ENCODE measurements at places on chromosomes 3 and 15.

GRCh38 chr3:127698691-127699415 is 26.1 kb downstream of the ABTB1 start:
- DNase-seq = no peak

GRCh38 chr15:72968531-72968922 is 83.7 kb upstream of the NEO1 start:
- no peak for DNase-seq

GRCh38 chr15:35256551-35256950 is 171.5 kb upstream of the NANOGP8 start:
- DNase-seq = no peak

DNA sequence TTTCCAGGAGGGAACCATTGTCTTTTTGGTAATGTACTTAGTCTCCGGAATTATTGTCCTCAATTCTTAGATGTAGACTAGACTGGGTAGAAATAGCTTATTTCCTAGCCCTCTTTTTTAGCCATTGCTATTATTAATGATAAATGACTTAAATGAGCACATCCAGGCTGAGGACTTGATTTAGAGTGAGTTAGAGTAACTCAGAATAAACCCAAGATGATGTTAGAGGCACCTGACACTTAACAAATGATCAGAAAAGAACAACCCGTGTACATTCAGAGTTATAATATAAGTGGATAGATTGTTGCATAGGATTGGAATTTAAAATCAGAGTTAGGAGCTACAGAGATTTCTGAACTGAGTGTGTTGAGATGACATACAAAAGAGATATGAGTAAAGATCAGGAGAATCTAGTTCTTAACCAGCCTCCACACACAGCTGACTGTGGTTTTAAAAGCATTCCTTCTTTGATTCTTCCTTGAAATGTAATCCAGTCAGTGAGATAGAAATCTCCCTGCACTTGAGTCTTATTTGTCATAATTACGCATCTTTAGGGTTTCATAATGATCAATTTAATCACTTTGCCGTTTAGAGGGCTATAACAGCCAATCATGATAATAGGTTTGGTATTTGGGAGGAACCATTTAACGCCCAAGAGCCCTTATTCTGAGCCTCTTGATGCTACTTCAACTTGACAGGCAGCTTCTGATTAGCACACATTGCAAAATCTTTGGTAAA is 366.5 kb downstream of the GAP43 start:
- no peak for DNase-seq

DNA sequence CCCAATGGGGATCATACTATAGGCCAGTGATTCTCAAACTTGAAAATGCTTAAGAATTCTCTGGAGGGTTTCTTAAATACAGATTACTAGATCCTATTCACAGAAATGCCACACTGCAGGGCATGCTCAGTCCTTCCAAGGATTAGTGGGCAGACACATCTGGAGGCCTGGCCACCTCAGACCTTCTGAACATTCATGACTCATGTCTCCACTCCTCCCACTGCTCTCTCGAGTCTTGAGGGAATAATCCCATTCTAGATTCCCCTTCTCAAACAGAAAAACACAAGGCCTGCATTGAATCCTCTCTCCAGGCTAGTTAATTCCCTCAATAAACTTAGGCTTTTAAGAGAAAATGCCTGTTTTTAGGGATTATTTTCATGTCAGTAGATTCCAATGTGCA is 22.1 kb downstream of the ZNF621 start:
- DNase-seq = no peak

GRCh38 chr3:137970914-137971831 is 38.8 kb upstream of the CLDN18 start:
- DNase-seq = peak; percentile 87

DNA sequence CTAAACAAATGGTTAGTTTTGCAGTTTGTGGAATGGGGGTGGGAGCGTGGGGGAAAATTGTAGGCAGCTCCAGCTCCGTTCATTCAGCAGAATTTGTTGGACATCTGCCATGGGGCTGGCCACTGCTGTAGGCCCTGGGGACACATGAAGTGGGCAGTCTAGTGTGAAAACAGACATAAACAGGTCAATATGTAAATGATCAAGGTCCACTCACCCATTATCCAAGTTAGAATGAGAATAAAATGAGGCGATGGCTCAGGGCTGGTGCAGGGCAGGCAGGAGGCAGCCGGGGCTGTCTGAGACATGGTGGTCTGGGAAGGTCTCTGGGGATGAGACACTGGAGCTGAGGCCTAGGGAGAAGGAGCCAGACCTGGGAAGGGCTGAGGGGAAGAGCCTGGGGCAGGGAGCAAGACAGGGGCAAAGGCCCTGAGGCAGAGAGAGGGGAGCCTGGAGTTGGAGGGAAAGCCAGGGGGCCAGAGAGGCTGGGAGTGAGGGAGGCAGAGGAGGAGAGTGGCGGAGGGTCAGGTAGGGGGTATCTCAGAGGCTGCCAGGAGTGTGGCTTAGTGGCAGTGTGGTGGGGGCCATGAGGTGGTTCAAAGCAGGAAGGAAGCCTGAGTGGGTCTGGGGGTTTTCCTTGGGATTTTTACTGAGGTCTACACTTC is 6.2 kb upstream of the SLC6A6 start:
- no peak for DNase-seq

DNA sequence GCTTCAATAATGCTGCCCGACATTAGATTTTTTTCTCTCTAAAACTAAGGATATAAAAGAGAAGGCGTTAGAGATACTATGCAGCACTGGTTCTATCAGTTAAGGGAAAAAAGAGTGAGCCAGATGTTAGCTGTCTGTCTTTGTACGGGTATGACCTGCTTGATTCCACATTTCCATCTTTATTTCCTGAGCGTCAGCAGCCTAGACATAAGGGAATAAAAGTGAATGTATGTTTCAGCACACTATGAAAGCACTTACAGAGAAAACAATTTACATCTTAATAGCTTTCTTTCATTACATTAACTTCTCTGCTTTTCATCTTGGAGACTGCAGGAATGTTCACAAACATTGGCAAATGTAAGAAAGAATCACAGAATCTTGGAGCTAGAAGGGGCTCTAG is 319.3 kb downstream of the CTNNB1 start:
- DNase-seq = no peak

DNA sequence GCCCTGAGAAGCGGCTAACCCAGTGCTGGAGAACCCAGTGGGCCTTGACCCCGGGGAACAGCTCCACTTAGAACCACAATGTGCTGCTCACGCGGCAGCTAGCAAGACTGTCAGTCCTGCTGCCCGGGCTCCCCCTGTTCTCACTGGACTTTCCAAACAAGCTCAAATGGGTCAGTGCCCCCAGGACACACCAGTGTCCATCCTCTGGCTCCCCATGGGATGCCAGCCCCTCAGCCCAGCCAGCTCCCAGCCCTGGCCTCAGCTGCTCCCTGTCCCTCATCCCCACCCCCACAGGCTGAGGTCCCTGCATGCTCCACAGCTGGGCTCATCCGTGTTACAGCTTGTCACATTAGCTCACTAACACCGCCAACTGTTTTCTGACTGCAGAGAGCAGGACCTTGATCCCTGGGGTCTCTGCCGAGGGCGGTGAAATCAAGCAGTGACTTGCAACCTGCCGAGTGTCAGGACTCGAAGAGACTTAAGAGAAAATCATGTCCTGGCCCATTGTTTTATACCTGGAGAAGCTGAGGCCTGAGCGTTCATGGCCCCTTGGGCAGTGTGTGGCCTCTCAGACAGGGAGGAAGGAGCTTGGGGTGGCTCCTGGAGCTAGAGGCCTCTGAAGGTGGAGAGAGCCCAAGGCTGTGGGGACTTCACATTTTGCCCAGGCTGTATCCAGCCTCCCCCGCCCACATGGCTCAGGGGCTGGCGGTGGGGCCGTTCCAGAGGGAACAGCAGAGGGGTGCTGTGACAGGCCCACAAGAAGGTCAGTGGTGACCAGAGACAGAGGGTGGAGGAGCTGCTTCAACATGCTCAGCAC is 157.5 kb downstream of the MEGF11 start:
- DNase-seq = no peak

DNA sequence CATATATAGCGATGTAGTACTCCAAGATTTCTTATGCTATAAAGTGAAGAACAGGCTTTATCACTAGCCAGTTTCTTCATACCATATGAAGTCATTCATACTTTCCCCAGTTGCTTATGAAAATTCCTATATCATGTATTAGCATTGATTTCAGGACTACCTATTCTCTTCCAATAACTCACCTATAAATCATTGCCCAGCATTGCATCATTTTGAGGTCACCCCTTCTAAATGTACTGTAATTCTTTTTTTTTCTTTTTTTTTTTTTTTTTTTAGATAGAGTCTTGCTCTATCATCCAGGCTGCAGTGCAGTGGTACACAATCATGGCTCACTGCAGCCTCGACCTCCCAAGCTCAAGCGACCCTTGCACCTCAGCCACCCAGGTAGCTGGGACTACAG is 27.1 kb downstream of the RTP3 start:
- no peak for DNase-seq

DNA sequence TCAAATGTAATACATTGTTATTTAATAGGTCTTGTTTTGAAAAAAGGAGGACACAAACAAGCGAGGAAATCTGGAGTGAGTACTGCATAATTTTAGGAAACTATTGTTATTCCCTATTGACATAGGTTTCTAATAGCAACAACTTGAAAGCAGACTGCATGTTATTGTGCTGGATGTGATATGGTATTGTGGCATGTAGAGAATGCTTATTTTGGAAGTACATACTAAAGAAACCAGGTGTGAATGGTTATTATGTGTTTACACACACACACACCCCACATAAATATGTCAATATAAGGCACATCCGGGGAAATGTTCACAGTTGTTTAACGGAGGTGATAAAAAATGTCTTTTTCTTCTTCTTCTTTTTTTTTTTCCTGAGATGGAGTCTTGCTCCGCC is 5.9 kb upstream of the MORF4L1 start:
- no peak for DNase-seq

GRCh38 chr15:77031376-77032050 is 36.6 kb downstream of the PSTPIP1 start:
- DNase-seq = peak; percentile 50

DNA sequence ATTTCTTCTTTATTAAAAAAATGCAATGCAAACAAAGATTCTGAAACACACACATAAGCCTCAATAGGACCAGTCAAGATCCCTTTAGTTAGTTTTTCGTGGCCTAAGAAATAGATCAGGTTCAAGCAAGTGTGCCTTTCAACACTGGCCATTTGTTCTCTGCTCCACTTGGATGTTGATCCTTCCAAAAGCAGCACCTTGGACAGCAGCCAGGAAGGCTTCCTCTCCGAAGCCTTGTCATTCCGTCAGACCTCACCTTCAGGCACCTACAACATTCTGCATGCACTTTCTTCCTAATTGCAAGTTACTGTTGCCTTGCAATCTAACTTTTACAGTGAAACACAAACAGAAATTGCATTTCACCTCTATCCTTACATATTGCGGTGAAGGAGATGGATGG is 155.9 kb upstream of the FEZF2 start:
- peak; percentile 73 for DNase-seq

- DNase-seq = no peak
Observed at GRCh38 chr3:177606891-177607290, 409.6 kb upstream of the TBL1XR1 start.

DNA sequence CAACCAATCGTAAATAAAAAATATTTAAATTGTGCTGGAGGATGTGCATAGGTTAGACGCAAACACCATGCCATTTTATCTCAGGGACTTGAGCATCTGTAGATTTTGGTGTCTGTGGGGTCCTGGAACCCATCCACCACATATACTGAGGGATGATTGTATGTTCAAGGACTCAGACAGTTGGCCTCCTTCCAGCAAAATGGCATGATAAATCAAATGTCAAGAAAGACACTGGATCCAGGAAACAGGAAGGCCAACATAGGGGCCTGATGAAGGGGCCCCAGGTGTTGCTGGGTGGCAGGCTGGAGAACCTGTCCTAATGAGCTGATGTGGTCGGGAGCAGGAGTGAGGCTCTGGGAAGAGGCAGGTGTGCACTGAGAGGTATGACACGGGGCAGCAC is 289.5 kb downstream of the GABRG3 start:
- no peak for DNase-seq

DNA sequence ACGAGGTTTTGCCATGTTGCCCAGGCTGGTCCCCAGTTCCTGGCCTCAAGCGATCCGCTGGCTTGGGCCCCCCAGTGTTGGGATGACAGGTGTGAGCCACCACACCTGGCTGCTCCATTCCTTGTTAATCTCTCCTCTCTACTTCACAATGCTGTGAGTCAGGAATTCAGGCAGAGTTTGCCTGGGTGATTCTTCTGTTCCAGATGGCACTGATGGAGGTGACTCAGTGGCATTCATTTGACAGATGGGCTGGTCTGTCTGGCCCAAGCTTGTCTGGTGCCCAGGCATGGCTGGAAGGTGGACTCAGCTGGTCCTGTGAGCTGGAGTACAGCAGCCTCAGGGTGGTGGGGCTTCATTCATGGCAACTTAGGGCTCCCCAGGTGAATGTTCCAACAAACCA is 43.2 kb downstream of the SLC6A20 start:
- no peak for DNase-seq

All from ecto neural progenitor cell (in vitro differentiated cells).